ENCODE measurements at places on chromosomes 6 and 20. TPM values are rescaled to one million over a fixed set of nuclear protein-coding genes. Genes with fewer than 3 reads are reported as not detected.

- H3K27me3 ChIP-seq: no peaks in the 10 kb centered on the region
- H3K4me3 ChIP-seq: peak overlapping the region; percentile 13
- H3K27ac ChIP-seq: peak overlapping the region; percentile 15
- H3K36me3 ChIP-seq: peaks cover 61% of the 10 kb centered on the region
- peaks cover 80% of the 10 kb centered on the region for H3K4me1 ChIP-seq
- no peak for DNase-seq
Measured at GRCh38 chr20:47351643-47352331, 4.7 kb downstream of the ZMYND8 start.

- H3K4me3 ChIP-seq: no peak overlapping the region
- peaks cover 6% of the 10 kb centered on the region for H3K36me3 ChIP-seq
- no peaks in the 10 kb centered on the region for H3K27me3 ChIP-seq
- H3K4me1 ChIP-seq: peaks cover 17% of the 10 kb centered on the region
Measured at GRCh38 chr6:43186019-43186418, 4.0 kb downstream of the CUL9 start.

DNA sequence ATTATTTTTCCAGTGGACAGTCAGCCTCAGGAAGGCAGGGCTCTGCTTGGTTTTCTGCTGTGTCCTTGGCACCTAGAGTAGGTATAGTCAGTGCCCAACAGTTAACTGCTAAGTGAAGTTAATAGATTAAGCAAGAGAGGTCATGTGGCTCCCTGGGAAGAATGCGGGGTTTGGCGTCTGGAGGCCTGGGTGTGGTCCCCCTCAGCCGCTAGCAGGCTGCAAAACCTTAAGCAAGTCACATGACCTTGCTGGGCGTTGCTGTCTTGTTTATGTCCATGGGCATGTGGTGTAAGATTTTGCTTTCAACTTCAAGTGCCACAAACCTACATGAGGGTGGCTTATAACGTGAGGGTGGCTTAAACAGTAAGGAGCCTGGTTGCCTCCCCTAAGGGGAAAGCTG is 75.5 kb upstream of the SCP2D1 start:
- no peak overlapping the region for H3K4me3 ChIP-seq
- H3K27me3 ChIP-seq: no peaks in the 10 kb centered on the region
- DNase-seq: peak; percentile 14

GRCh38 chr20:3759316-3759823 is 8.2 kb downstream of the ADISSP start:
- DNase-seq: no peak
- no peaks in the 10 kb centered on the region for H3K27me3 ChIP-seq
- H3K36me3 ChIP-seq: no peaks in the 10 kb centered on the region
- H3K4me3 ChIP-seq: no peak overlapping the region
- no peaks in the 10 kb centered on the region for H3K4me1 ChIP-seq
- H3K27ac ChIP-seq: no peak overlapping the region

DNA sequence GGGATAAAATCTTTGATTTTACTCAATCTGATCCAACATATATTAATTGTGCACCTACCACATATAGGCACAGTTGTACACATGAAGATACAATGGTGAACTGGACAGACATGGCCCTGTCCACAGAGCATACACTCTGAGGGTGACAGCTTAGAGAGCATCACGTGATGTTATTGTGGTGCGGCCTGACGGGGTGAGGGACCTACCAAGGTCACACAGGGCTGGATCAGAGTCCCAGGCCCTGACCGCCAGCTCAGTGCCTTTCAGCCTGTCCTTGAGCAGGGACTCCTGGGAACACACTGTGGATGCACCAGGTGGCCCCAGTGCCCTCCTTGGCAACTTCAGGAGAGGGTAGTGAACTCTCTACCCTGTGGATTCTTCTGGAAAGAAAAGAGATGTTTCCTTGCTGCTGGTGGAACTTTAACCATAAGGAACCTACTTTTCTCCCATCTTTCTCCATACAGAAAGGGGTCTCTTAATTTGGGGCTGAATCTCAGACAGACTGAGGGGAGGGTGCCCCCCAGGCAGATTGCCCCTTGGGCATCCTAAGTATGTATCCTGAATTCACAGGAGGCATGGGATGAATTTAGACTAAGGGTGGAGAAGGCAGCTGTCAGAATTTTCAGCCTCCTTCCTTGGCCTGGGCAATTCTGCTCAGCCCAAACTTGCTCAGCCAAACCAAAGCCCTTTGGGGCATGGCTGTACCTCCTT is 26.5 kb downstream of the PCK1 start:
- peaks cover 85% of the 10 kb centered on the region for H3K27me3 ChIP-seq
- no peak for DNase-seq
- no peak overlapping the region for H3K4me3 ChIP-seq
- H3K27ac ChIP-seq: no peak overlapping the region
- H3K36me3 ChIP-seq: no peaks in the 10 kb centered on the region

- H3K27ac ChIP-seq: peak overlapping the region; percentile 35
- DNase-seq: no peak
- no peaks in the 10 kb centered on the region for H3K36me3 ChIP-seq
- peaks cover 21% of the 10 kb centered on the region for H3K4me1 ChIP-seq
- peak overlapping the region; percentile 100 for H3K4me3 ChIP-seq
Measured at GRCh38 chr20:461254-462198, 807 bp downstream of the TBC1D20 start.

GRCh38 chr6:139762587-139763031 is 388.2 kb upstream of the CITED2 start:
- 0 out of 2 replicates have a peak overlapping the region, but pooled peaks have one; percentile 3 for H3K27ac ChIP-seq
- H3K36me3 ChIP-seq: no peaks in the 10 kb centered on the region
- DNase-seq: no peak
- peaks cover 54% of the 10 kb centered on the region for H3K4me1 ChIP-seq
- H3K4me3 ChIP-seq: no peak overlapping the region

DNA sequence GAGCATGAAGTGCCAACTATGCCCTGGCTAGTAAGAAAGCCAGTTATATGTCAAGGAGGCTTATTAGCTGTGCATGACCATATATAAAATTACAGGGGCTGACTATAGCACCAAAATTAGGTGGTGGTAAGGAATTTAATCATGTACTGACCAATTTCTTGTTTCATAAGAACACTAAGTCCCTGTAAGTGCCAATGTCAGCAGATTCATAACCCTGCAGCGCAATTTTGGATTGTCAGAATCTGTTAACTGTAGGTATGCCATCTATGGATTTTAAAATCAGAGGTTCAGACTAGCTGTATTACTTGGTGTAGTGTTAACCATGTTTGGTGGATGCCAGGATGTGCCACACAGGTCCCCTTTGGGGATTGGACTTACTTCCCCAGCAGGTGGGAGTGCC is 182.1 kb downstream of the ADAT2 start:
- no peaks in the 10 kb centered on the region for H3K4me1 ChIP-seq
- H3K4me3 ChIP-seq: no peak overlapping the region
- no peaks in the 10 kb centered on the region for H3K27me3 ChIP-seq
- H3K36me3 ChIP-seq: no peaks in the 10 kb centered on the region
- no peak for DNase-seq
- no peak overlapping the region for H3K27ac ChIP-seq

- no peak overlapping the region for H3K27ac ChIP-seq
- no peaks in the 10 kb centered on the region for H3K27me3 ChIP-seq
- H3K36me3 ChIP-seq: no peaks in the 10 kb centered on the region
- H3K4me3 ChIP-seq: no peak overlapping the region
Measured at GRCh38 chr6:131331151-131331550, 195.9 kb downstream of the AKAP7 start.

DNA sequence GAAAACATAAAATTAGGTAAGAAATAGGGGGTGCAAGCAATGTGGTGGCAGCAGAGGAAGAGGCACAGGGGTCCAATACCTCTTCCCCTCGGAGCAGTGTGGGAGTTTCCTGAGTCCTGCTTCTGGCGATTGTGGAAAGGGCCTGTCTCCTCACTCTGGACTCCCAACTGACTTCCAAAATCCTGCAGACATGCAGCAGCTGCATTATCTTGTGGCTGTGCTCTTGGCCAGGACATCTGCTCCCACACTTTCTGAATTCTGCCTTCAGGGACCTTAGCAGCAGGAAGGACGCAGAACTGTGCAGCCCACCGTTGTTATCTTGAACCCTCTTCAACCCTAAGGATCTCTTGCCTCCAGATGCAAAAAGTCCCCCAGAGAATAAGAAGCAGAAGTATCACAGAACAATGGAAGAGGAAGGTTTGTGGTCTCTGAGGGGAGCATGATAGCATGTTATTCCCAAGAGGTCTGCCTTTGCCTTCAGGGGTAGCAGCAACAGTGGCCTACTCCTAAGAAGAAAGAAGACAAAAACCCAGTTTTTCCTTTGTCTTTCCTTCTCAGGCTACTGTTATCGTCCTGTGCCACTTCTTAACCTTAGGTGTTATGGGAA is 102.5 kb upstream of the EMILIN3 start:
- no peaks in the 10 kb centered on the region for H3K4me1 ChIP-seq
- no peak overlapping the region for H3K4me3 ChIP-seq
- peaks cover 13% of the 10 kb centered on the region for H3K36me3 ChIP-seq
- no peak overlapping the region for H3K27ac ChIP-seq
- no peaks in the 10 kb centered on the region for H3K27me3 ChIP-seq

- H3K4me1 ChIP-seq: no peaks in the 10 kb centered on the region
- H3K27ac ChIP-seq: no peak overlapping the region
- no peaks in the 10 kb centered on the region for H3K27me3 ChIP-seq
- DNase-seq: no peak
- no peak overlapping the region for H3K4me3 ChIP-seq
Measured at GRCh38 chr6:148524471-148524882, 181.8 kb downstream of the SASH1 start.

DNA sequence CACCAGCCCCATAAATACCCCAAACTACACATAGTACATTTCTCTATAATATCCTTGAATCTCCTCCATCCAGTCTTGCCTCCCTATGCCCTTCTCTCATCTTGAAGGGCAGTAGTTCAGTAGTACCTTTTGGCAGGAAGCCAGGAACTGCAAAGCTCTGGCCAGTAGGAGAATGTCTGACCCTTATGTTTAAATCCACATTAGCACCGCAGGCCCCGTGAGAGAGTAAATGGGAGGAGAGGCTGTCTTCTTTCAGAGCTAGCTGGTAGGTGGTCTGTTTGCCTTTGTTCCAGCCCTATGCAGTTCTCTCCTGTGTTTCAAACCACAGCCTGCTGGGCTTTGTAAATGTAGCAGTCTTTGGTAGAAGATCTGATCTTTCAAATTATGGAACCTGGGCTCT is 690.7 kb downstream of the DOK5 start:
- no peak for DNase-seq
- H3K36me3 ChIP-seq: no peaks in the 10 kb centered on the region

- DNase-seq: no peak
- no peaks in the 10 kb centered on the region for H3K36me3 ChIP-seq
Measured at GRCh38 chr6:90978046-90978445, 391.2 kb upstream of the MAP3K7 start.

- H3K4me1 ChIP-seq: peaks cover 18% of the 10 kb centered on the region
- DNase-seq: peak; percentile 100
- peaks cover 4% of the 10 kb centered on the region for H3K27me3 ChIP-seq
- no peak overlapping the region for H3K27ac ChIP-seq
Measured at GRCh38 chr6:32195652-32195901, 3.1 kb upstream of the GPSM3 start.

- H3K36me3 ChIP-seq: peaks cover 11% of the 10 kb centered on the region
- no peak for DNase-seq
- H3K4me1 ChIP-seq: peaks cover 11% of the 10 kb centered on the region
- peak overlapping the region; percentile 35 for H3K27ac ChIP-seq
- no peaks in the 10 kb centered on the region for H3K27me3 ChIP-seq
- no peak overlapping the region for H3K4me3 ChIP-seq
Measured at GRCh38 chr6:85537055-85537494, 56.6 kb downstream of the SNX14 start.

- H3K4me3 ChIP-seq: peak overlapping the region; percentile 78
- peak overlapping the region; percentile 83 for H3K27ac ChIP-seq
- peaks cover 53% of the 10 kb centered on the region for H3K4me1 ChIP-seq
- no peaks in the 10 kb centered on the region for H3K27me3 ChIP-seq
- DNase-seq: no peak
Measured at GRCh38 chr6:34238585-34239499, 2.2 kb downstream of the HMGA1 start.

GRCh38 chr6:163438940-163439335 is 24.4 kb downstream of the QKI start:
- no peaks in the 10 kb centered on the region for H3K27me3 ChIP-seq
- no peak overlapping the region for H3K27ac ChIP-seq
- no peaks in the 10 kb centered on the region for H3K4me1 ChIP-seq
- no peak for DNase-seq
- H3K4me3 ChIP-seq: no peak overlapping the region

GRCh38 chr6:30361661-30362060 is 16.7 kb downstream of the RPP21 start:
- H3K36me3 ChIP-seq: no peaks in the 10 kb centered on the region
- H3K4me1 ChIP-seq: no peaks in the 10 kb centered on the region
- no peak for DNase-seq
- no peak overlapping the region for H3K4me3 ChIP-seq

DNA sequence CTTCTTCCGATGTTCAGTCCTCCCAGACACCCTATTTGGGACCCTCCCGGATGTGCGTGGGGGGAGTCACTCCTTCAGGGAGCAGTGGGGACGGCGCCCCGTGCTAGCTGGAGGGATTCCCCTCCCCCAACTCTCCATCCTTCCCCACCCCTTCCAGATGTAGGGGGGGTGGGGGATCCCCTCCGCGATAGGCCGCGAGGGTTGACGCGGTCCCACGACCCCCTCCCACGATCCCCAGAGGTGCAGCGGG is 548 bp downstream of the GNL1 start:
- no peaks in the 10 kb centered on the region for H3K27me3 ChIP-seq
- DNase-seq: no peak
- peak overlapping the region; percentile 99 for H3K4me3 ChIP-seq
- H3K4me1 ChIP-seq: peaks cover 17% of the 10 kb centered on the region
- H3K36me3 ChIP-seq: peaks cover 32% of the 10 kb centered on the region
- H3K27ac ChIP-seq: no peak overlapping the region

GRCh38 chr6:139595183-139595582 is 220.7 kb upstream of the CITED2 start:
- H3K27ac ChIP-seq: no peak overlapping the region
- H3K27me3 ChIP-seq: no peaks in the 10 kb centered on the region
- DNase-seq: peak; percentile 55
- H3K4me1 ChIP-seq: peaks cover 7% of the 10 kb centered on the region
- no peaks in the 10 kb centered on the region for H3K36me3 ChIP-seq

DNA sequence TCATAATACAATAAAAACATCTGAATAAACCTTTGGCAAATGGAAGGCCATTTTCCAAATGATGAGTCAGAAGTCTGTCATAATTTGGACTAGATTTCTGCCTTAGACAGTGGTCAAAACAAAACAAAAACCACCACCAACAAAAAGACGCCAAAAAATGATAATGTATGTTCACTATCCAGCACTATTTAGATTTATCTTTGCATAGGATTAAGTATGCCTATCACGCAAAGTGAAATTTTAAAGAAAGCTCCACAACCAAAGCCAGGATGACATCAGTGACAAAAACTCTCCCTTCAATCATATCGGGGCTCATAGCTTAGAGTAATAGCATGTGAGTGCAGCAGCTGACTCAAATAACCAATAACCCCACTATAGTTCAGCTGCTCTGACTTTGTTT is 201.9 kb downstream of the MOXD1 start:
- no peak overlapping the region for H3K4me3 ChIP-seq
- no peak for DNase-seq
- H3K27ac ChIP-seq: no peak overlapping the region
- no peaks in the 10 kb centered on the region for H3K36me3 ChIP-seq

Gene COL19A1
- total RNA-seq: not detected

Gene CST3
- total RNA-seq: 262 TPM

Gene BTNL2
- total RNA-seq: not detected

Gene SLC2A10
- total RNA-seq: 28.6 TPM

Gene PNLDC1
- 0.20 TPM for total RNA-seq
